Stimulated activated CD8-positive, alpha-beta memory T cell treated with anti-CD3 and anti-CD28 coated beads, Interleukin-15, amount 100 ng/mL, for 4 hours (primary cell): ENCODE measurements at places on chromosomes 7 and 10.

DNA sequence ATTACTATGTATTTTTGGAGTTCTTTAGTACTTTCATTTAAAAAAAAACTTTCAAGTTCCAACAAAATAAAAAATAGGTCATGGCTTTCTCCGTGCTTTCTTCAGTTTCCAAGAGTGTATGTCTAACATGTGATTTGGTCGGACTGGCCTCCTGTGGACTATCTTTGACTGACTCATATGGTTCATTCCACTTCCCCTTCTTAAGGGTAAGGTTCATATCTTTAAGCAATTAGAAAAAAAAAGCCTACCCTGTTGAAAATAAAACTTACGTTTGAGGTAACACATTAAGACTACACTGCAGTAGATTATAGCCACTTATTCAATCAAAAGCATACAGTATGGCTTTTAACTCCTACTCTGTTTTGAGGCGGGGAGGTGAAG is 112.8 kb upstream of the AHR start:
- DNase-seq = no peak

DNA sequence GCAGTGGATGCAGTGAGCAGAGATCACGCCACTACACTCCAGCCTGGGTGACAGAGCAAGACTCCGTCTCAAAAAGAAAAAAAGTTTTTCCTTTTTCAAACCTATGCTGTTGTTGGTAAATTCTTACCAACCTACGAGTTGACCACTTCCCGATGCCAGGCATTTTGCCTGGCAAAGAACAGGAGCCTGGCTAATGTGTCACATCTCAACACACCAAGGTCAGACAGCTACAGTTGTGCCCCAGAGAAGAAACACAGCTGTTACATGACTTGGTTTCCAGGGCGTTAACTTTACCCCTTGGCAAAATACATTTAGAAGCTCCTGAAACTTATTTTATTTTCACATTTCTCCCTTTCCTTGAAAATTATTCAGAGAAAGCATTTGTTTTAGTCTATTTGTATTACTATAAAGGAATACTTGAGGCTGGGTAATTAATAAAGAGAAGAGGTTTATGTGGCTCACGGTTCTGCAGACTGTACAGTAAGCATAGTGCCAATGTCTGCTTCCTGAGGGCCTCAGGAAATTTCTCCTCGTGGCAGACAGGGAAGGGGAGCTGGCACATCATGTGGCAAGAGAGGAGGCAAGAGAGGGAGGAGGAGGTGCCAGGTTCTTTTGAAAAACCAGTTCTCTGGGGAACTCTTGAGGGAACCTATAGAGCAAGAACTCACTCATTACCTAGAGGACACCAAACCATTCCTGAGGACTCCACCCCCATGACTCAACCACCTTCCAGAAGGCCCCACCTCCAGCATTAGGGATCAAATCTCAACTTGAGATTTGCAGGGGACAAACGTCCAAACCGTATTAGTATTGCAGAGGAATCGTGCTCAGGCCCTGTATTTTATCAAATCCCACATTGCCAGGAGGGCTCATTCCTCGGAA is 83.3 kb downstream of the PAXIP1 start:
- DNase-seq = no peak

DNA sequence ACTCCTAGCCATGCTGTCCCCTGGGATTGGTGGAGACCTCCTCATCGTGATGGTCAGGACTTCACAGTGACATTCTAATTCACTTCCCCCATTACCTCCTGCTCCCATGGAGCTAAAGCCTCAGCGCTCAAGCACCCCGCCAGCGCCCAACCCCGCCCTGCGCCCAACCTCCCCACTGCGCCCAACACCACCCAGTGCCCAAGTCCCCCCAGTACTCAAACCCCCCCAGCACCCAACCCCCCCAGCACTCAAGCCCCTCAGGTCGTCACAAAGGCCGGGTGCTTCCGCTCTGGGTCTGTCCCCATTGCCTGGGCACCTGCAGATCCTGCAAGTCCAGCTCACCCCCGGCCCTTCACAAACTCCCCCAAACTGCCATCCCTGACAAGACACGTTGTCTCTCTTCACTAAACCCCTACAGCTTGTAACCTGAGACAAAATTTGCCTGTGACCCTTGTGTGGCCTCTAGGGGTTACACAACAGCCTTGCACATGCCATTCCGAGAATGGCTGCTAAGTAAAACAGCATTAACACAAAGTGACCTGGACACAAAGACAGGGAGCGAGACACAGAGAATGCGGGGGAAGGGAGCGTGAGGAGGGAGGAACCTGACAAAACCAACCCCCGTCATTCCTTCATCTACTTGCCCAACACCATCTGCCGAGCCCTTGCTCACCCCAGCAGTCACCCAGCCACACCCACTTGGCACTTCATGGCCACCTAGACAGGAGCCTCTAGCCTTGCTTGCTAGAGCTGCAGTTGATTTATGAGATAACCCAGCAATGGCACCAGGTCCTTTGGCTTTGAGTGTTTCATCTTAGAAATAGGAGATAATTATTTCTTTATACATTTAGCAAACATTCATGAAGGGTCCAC is 107.8 kb downstream of the ADARB2 start:
- no peak for DNase-seq

GRCh38 chr7:17401791-17402627 is 103.6 kb downstream of the AHR start:
- DNase-seq = no peak
